DMS53 (cell line): ENCODE measurements at places on chromosomes 1 and 21.
A peak's percentile ranks its signal among the peaks of the same experiment; 100 is the strongest.

DNA sequence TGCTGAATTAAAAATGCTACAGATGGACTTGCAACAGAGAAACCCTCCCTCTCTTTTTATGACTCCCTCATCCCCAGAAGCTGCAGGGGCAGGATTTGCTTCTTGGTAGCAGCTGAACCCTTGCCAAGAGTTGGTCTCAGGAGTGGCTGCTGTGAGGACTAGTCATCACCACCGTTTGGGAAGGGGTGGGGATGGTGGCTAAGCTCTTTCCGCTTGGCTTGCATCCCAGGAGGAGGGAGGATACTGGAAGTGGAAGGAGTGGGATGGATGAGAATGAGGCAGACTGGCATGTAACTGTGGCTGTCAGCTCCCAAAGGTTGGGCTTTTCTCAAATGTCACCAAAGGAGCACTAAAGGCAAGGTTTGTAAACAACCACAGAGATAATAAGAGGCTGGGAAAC is 50.8 kb upstream of the COL24A1 start:
- peak; percentile 32 for DNase-seq

GRCh38 chr1:218517459-218517858 is 172.3 kb downstream of the TGFB2 start:
- DNase-seq, result no peak

DNA sequence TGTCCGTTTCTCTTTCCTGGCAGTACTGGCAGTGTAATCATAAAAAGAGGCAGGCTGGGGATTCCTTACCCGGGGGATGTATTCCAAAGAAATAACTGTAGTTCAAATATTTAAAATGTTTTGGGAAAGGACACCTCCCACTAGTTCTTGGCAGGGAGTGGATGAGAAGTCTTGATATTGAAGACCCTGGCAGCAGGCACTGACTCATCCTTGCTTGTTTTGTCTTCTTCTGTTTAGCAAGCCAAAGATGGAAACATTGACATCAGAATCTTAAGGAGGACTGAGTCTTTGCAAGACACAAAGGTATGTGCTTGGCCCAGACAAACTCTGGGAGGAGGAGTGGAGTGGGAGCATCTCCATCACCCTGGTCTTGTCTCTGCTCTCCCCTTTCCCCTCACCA is 639 bp downstream of the IL20 start:
- no peak for DNase-seq

DNA sequence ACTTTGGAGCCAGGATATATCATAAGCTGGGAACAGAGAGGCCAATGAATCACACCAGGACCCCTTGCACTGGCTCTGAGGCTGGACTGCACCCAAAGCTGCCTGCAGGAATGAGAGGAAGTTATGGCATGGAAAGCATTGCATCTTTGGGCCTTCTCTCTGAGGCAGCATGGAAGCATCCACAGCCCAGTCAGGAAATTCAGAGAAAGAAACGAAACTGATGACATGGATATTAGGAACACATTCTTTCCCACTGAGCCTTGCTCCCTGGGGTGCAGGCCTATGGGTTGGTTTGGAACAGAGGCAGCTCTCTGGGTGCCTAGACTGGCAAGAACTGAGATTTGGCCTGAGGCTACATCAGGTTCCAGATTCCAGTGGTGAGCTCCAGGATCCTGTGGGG is 98.6 kb downstream of the NGF start:
- DNase-seq, result no peak

- DNase-seq, result no peak
Measured at GRCh38 chr1:151408891-151409290, 9.5 kb downstream of the PSMB4 start.

GRCh38 chr1:179228783-179229213 is 679 bp downstream of the ABL2 start:
- DNase-seq, result peak; percentile 62

DNA sequence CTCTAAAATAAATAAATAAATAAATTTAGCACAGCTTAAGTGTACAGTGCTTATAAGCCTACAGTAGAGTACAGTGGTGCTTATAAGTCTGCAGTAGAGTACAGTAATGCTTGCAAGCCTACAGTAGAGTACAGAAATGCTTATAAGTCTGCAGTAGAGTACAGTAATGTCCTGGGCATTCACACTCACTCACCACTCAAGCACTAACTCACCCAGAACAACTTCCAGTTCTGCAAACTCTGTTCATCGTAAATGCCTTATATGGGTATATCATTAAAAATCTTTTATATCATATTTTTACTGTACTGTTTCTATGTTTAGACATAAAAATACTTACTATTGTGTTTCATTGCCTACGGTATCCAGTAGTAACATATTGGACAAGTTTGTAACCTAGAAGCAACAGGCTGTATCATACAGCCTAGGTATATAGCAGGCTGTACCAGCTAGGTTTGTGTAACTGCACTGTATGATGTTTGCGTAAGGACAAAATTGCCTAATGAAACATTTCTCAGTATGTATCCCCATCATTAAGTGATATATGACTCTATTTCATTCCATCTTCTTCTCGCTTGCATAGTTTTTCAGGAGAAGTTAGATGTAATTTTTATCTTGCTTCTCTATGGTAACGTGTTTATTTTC is 14.0 kb upstream of the S100B start:
- no peak for DNase-seq

GRCh38 chr1:115677182-115677555 is 35.4 kb downstream of the VANGL1 start:
- DNase-seq, result no peak

GRCh38 chr1:234978397-234979295 is 150.0 kb downstream of the TOMM20 start:
- peak; percentile 95 for DNase-seq

DNA sequence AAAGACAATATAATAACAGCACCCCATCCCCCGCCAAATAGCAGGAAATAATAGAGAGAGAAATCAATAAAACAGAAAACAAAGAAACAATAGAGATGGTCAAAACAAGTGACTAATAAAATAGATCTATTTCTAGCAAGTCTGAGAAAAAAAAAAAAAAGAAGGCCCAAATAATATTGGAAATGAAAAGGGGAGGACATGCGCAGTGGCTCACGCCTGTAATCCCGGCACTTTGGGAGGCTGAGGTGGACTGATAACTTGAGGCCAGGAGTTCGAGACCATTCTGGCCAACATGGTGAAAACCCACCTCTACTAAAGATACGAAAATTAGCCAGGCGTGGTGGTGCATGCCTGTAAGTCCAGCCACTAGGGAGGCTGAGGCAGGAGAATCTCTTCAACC is 18.5 kb upstream of the HCRTR1 start:
- DNase-seq, result no peak

DNA sequence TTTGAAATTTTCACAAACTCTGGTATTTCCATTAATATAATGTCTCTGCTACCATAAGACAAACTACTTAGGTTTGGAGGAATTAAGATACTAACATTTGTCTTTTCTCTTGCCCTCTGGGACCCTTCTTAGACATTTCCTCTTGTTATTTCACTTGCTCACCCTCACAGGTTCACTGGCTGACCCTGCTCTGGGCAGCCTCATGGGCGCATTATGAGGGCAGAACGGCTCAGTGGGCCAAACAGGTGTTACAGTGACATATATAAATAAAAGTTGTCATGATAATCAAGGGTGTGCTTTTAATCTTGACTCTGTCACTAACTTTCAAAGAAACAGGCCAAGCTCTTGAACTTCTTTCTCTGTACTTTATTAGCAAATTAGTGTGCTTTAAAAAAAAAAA is 46.5 kb downstream of the ZNHIT6 start:
- DNase-seq, result peak; percentile 9

DNA sequence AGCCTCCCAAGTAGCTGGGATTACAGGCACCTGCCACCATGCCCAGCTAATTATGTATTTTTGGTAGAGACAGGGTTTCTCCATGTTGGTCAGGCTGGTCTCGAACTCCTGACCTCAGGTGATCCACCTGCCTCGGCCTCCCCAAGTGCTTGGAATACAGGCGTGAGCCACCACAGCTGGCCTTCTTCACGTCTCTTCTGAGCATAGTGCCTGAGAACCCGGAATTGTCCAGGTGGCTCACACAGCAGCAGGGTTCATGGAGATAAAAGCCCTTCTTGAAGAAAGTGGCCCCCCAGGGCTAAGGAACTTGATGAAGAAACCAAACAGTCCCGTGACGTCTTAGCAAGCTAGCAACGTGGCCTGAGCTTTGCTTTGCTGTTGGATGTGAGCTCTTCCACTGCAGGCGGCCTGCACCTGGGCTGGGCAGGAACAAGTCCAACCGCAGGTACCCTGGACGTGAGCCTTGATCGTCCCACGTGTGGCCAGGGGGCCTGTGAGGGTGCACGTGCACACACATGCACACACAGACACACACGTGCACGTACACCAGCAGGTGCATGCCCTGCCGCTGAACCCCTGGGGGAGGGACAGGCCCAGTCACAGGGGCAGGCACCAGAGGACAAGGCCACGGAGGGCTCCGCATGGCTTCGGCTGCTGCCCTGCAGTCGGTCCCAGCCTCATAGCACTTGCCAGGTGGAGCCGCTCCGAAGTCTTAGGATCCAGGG is 23.4 kb upstream of the TRAPPC10 start:
- no peak for DNase-seq

GRCh38 chr1:69551476-69552324 is 16.0 kb upstream of the LRRC7 start:
- DNase-seq, result no peak

- no peak for DNase-seq
Measured at GRCh38 chr21:41065539-41065938, 102.4 kb upstream of the BACE2 start.
